ENCODE measurements at places on chromosomes 7 and 10.

GRCh38 chr7:100065452-100066186, 15.9 kb downstream of the ZNF3 start:
- no peak for DNase-seq

- no peak for DNase-seq
Measured at GRCh38 chr10:59007307-59008025, 169.0 kb upstream of the PHYHIPL start.

DNA sequence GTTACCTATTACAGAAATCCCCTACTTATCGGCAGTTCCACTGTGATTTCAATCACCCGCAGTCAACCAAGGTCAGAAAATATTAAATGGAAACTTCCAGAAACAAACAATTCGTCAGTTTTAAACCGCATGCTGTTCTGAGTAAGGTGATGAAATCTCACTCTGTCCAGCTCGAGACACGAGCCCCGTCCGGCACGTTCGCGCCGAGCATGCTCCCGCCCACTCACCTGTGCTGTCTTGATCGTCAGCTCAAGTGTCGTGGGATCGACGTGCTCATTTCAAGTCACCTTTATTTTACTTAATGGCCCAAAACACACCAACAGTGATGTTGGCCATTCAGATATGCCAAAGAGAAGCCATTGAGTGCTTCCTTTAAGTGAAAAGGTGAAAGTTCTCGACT, 21.2 kb downstream of the ESYT2 start:
- DNase-seq: no peak

GRCh38 chr7:98394377-98394836, 6.5 kb downstream of the BAIAP2L1 start:
- no peak for DNase-seq

DNA sequence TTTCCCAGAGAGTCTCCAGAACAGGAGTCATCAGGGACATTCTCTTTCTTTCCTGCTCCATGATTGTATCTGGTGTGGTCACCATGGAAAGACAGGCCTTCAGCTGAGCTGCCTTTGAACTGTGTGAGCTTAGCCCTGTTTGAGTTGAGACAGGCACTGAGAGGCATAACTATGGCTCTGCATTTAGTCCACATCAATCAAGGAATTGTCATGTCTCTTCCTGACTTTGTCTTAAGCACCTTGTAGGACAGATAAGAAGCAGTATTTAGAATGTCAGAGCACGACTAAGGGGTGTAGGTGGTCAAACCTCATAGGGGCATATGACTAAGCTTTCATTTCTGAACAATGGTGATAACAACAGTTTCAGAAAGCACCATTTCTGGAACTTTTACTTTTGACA, 53.5 kb downstream of the EPDR1 start:
- DNase-seq: no peak

- no peak for DNase-seq
Measured at GRCh38 chr10:96125142-96125515, 5.0 kb upstream of the ZNF518A start.

DNA sequence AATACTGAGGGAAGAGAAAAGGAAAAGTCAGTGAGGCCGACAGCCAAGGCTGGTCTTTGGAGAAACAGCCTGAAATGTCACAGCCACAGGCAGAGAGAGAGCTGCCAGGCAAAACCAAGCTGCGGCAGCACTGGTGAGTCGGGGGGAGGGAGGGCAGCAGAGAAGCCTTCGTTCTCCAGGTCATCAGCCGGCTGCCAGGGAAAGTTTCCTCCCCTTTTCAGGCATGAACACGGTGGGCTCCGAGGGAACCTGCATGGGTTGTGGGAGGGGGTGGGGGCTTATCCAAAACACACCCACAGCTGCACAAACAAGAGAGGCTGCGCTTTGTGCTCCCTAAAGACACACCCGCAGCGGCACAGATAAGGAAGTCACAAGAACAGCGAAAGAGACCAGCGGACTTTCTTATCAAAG, 62.3 kb upstream of the NKX6-2 start:
- no peak for DNase-seq

DNA sequence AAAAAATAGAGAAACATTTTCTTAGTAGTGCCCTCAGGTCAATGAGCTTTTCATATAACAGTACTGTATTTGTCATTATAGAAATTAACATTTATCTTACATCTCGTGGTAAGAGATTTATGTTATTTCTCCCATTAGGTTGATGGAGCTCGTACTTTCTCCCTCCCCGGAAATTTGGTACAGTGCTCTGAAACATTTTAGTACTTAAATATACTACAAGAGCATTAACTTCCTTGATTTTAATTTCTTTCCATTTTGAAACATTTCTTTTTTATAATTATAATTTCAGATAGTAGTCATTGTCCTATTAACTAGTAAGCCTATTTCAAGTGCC, 205.4 kb downstream of the MBL2 start:
- DNase-seq: no peak
